ENCODE measurements at places on chromosomes 7 and 10. TPM values are rescaled to one million over a fixed set of nuclear protein-coding genes. Genes with fewer than 3 reads are reported as not detected.

Gene GNG11
- 170 TPM for total RNA-seq

Gene ANKRD30A
- total RNA-seq: not detected

Gene SFRP5
- total RNA-seq: not detected

Gene CPA2
- not detected for total RNA-seq

Gene PCDH15
- total RNA-seq: not detected

Gene YKT6
- total RNA-seq: 145 TPM

Gene PON3
- 0.20 TPM for total RNA-seq

Gene CNPY4
- total RNA-seq: 51.5 TPM

Gene TMEM213
- not detected for total RNA-seq

Gene MYO3A
- not detected for total RNA-seq

Gene TBATA
- total RNA-seq: not detected

Gene MOGAT3
- not detected for total RNA-seq

Gene AHCYL2
- 7.7 TPM for total RNA-seq

Gene FAM25A
- total RNA-seq: not detected

Gene CALCR
- not detected for total RNA-seq

Gene LRIT1
- total RNA-seq: not detected

Gene H2BK1
- not detected for total RNA-seq

Gene KLF14
- total RNA-seq: not detected

Gene SLC29A4
- 2.7 TPM for total RNA-seq

Gene GPRIN2
- not detected for total RNA-seq

Gene ADAMTS14
- under 0.01 TPM for total RNA-seq

Gene GIGYF1
- total RNA-seq: 15.8 TPM

Gene CPA4
- total RNA-seq: 0.59 TPM

Gene ZMIZ1
- 7.7 TPM for total RNA-seq

Gene CCL24
- total RNA-seq: not detected

All from pulmonary artery endothelial cell (primary cell).